ENCODE measurements at places on chromosomes 16 and 17.

DNA sequence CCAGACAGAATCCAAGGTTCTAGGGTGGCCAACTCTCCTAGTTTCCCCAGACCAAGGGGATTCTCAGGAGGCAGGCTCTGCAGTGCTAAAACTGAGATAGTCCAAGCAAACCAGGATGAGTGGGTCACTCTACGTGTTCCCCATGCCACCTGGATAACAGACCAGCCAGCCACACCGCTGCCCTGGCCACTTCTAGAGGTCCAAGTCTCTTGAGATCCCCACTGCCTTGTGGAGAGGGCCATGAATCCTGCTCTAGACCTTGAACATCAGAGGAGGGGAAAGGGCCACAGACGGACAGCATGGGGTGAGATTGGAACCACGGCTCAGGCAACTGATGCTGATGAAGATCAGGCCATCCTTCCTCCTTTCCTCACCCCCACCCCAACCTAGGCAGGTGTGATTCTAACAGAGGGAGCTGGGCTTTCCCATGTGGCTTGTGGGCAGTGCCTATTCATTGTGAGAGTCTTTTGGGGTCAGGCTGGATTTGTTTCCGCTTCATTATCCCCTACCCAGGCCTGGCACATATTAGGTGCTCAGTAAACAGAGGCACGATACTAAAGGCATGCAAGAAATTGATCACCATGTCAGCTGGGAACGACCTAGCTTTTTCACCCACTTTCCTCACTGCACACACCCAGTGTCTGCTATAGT is 16.8 kb upstream of the TVP23A start:
- no peak for DNase-seq

- DNase-seq = no peak
Observed at GRCh38 chr16:17346621-17347569, 123.9 kb downstream of the XYLT1 start.

DNA sequence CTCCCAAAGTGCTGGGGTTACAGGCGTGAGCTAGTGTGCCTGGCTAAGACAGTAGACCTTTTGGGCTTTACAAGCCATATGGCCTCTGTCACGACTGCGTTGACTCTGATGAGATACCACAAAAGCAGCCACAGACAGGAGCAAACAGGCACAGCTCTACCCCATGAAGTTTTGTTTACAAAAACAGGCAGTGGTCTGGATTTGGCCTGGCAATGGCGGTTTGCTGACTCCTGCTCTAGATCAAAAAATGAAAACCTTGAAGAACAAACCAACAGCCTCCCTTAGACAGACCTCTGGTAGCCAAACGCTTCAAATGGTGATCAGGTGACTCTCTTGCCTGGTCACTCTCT is 20.7 kb downstream of the SLC43A2 start:
- DNase-seq = no peak

DNA sequence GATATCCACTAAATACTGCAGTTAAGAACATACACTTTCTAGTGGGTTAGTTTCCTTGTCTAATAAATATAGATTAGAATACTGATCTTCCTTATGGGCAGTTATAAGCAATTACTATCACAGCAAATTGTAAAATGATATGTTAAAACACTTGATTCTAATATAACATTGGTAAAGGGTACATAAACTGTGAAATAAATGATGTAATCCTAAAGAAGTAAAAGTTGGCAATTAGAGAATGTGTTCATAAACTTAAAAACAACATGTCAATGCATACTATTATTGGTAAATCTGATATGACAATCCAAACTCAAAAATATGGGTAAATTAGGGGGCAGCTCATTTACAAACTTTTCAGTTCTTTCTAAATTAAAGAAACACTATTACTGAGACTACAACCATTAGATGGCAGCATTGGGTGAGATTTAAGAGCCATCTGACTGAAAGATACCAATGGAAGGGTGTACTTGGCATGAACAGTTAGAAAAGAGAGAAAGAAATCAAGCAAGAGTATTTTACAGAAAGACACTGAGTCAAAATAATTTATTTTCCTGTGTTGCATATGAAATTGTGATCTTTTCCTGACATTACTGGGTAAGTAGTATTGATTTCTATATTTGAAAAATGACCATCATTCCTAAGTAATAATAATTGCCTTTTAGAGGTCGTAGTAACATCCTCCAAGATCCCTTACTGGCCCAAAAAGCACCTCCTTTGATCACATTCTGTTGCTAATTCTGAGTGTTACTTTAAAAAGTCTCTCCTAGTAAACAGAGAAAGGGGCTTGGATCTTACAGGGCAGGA is 119.6 kb downstream of the SPAG9 start:
- no peak for DNase-seq

DNA sequence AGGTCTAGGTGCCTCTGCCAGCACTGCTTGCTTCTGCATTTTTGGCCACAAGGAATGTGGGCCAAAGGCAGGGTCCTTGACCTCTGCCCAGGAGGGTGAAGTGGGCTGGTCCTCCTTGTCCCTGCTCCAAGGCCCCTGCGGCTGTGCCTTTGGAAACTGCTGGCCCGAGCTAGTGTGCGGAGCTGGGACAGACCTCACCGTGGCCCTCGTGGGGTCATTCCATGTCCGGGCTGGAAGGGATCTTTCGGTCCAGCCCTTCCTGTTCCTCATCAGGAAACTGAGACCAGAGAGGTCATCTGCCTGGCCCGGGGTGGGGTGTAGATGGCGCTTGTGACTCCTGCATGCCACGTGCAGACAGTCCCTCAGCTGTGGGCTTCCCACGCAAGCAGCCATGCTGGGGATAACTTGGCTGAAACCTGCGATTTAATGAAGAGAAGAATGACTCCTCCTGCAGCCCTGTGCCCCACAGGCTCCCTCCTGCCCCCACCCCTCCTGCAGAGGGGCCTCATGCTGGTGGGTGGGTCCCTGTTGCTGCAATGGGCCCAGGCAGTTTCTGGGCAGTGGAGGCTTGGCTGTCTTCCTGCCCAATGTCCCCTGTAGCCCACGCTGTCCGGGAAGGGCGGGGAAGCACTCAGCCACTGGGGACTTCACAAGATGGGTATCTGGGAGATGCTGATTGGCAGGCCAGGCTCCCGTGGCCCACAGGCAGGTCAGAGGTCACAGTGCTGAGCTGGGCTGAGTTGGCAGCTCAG is 245.2 kb downstream of the SEC14L1 start:
- DNase-seq = no peak

DNA sequence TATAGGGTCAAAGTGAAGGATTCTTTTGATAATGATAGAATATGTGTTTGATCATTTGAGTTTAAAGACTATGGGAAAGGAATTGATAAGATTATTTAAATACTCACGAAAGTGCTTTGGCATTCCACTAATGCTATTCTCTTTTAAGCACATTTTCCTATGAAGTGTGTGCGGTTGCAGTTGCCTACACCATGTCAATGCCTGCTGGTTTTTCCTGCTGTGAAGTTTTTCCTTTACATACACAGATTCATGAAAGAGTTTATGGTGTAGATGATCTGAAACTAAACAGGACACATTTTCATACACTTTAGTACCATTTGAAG is 78.7 kb downstream of the VMP1 start:
- no peak for DNase-seq

DNA sequence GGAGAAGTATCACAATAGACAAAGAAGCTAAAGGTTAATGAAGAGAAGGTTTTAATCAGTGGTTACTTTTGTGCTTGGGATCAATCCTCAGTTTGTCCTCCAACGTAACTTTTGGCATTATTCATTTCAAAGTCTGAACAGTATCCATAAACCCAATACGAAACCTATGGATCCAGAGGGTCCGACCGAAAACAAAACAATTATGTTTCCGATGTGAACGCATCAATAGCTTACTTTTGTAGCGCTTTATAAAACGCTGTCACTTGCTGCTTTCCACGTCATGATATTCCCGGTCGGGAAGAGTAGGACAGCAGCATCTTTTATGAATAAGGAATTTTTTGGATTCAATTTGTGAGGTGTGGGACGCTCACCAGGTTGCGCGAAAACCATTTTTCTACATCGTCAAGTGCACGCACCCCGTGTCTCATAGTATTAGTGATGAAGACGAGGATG is 383.8 kb downstream of the ZFHX3 start:
- no peak for DNase-seq

DNA sequence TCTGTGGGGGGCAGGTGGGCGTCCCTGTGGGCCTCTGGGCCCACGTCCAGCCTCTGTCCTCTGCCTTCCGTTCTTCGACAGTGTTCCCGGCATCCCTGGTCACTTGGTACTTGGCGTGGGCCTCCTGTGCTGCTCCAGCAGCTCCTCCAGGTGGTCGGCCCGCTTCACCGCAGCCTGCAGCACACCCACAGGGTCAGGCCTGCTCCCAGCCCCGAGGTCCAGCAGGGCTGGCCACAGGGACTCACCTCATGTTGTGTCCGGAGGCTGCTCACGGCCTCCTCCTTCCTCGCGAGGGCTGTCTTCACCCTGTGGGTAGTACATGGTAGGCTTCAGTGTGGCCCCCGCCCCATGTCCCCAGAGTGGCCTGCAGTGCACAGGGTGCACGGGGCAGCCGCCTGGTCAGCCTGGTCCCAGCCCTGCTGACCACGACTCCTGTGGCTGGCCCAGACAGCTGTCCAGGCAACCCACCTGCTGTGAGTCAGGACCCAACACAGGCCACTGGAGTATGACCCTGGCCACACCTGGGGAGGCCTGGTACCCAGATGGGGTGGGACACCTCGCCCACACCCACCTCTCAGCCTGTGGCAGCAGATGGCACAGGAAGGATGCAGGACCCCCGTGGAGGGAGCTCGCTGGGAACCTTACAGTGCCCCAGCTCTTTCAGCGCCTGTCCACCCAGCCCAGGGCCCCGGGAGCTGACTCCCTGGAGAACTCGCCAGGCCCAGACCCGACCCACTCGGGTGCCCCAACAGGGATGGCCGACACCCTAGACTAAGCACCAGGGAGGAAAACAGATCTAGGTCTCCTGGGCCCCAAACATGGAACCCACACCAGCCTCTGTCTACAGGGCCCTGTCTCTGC is 23.9 kb upstream of the AATK start:
- DNase-seq = no peak

GRCh38 chr16:10502776-10503175 is 77.6 kb downstream of the EMP2 start:
- DNase-seq = no peak
